ENCODE measurements at places on chromosomes 3 and 15.

- DNase-seq = no peak
Observed at GRCh38 chr3:159964166-159964973, 24.3 kb upstream of the IL12A start.

- DNase-seq = no peak
Observed at GRCh38 chr3:71251156-71251775, 332.3 kb downstream of the FOXP1 start.

- no peak for DNase-seq
Observed at GRCh38 chr3:43733459-43734384, 43.0 kb downstream of the ABHD5 start.

- DNase-seq = no peak
Observed at GRCh38 chr15:23564821-23565394, 566 bp upstream of the MKRN3 start.

- no peak for DNase-seq
Observed at GRCh38 chr3:16875876-16876550, 8.7 kb upstream of the PLCL2 start.

- no peak for DNase-seq
Observed at GRCh38 chr3:105676621-105677300, 192.1 kb downstream of the CBLB start.

GRCh38 chr3:196932600-196932999 lies 9.7 kb downstream of the NCBP2 start:
- no peak for DNase-seq
